ENCODE measurements at places on chromosomes 13 and 19.

GRCh38 chr19:1276628-1277022, 1.3 kb downstream of the FAM174C start:
- DNase-seq: no peak

DNA sequence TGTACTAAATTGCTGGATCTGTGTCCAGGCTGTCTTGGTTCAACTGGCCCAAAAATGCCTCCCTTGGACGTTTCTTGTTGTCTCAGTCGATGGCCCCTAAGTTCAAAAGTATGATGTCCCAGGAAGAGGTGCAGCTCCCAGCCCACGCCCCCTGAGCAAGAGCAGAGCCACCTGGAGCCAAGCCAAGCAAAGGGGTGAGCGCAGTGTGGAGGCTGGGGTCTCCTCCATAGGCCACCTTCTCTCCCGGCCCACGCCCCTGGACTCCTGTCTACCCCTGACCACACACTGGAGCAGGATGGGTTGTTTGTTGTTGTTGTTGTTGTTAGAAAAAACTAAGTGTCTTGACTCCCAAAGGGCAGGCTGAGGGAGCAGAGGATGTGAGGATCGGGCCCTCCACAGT, 26.0 kb upstream of the NPAS1 start:
- DNase-seq: no peak

- DNase-seq: no peak
Observed at GRCh38 chr13:40095695-40096356, 440.4 kb downstream of the COG6 start.

- no peak for DNase-seq
Observed at GRCh38 chr13:94056362-94056990, 423.0 kb downstream of the DCT start.

DNA sequence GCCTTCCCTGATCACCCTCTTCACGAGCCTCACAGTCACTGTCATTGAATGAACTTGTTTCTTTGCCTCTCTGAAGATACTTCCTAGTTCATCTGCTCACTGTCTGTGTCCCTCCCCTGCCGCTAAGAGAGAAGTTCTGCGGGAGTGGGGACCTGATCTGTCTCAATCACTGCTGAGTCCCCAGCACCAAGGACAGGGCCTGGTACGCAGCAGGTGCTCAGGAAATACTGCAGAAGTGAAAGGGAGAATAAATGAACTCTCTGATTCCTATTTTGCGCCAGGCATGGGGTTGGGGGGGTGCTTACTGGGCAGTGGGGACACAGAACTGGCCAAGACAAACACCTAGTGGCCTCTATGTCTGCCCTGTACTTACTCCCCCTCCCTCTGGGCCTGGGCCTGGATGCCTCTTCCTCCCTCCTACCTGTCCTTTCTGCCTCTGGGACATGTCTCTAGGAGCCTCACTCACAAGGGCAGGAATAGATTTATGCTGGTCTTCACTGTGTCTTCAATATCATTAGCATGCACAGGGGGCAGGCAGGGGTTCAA, 17.5 kb downstream of the FCGBP start:
- DNase-seq: no peak

- peak; percentile 6 for DNase-seq
Observed at GRCh38 chr19:47471733-47472457, at the start of gene SLC8A2. TSS of gene SLC8A2 (minus strand) at chr19:47471893. CDS start at chr19:47466403, 5,490 bp downstream.

- DNase-seq: no peak
Observed at GRCh38 chr13:91168386-91168711, 179.1 kb upstream of the MIR17HG start.

DNA sequence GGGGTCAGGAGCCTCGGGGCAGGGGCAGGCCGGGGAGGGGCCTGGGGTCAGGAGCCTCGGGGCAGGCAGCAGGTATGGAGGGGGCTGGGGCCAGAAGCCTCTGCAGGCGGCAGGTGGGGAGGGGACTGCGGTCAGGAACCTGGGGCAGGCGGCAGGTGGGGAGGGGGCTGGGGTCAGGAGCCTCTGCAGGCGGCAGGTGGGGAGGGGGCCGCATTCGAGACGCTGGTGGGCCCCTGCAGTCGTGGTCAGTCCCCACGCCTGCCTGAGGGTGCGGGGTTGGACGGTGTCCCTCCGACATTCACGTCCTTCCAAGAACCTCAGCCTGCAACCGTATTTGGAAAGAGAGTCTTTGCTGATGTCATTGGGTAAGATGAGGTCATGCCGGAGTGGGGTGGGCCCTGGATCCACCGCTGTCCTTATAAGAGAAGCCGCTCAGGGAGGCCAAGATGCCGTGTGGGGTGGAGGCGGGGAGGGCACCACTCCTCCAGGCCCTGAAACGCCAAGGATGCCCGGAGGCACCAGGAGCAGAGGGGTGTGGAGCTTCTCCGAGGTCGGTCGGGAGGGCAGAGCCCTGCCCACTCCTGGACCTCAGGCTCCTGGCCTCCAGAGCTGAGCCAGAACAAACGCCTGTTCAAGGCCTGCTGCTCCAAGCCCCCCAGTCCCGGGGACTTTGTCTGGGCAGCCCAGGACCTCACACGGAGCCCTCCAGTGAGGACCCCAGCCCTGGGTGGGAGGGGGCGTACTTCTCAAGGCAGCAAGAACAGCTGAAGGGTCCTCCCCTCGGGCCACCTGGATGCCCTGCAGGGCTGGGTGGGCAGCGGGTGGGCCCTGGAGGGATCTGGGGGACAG, 30.1 kb downstream of the PIP5K1C start:
- DNase-seq: no peak

GRCh38 chr13:98988277-98988676, 10.4 kb upstream of the DOCK9 start:
- DNase-seq: no peak

Data from activated CD8-positive, alpha-beta memory T cell treated with anti-CD3 and anti-CD28 coated beads for 4 hours (primary cell).